Stimulated activated CD4-positive, alpha-beta T cell treated with anti-CD3 and anti-CD28 coated beads, Interleukin-2, amount 100 ng/mL, for 4 hours (primary cell): ENCODE measurements at places on chromosomes 2 and 18.

- no peak for DNase-seq
Observed at GRCh38 chr2:204280262-204280668, 265.0 kb upstream of the PARD3B start.

- no peak for DNase-seq
Observed at GRCh38 chr2:199430214-199430613, 27.5 kb downstream of the SATB2 start.

- no peak for DNase-seq
Observed at GRCh38 chr18:9285604-9286003, 49.0 kb upstream of the TWSG1 start.

DNA sequence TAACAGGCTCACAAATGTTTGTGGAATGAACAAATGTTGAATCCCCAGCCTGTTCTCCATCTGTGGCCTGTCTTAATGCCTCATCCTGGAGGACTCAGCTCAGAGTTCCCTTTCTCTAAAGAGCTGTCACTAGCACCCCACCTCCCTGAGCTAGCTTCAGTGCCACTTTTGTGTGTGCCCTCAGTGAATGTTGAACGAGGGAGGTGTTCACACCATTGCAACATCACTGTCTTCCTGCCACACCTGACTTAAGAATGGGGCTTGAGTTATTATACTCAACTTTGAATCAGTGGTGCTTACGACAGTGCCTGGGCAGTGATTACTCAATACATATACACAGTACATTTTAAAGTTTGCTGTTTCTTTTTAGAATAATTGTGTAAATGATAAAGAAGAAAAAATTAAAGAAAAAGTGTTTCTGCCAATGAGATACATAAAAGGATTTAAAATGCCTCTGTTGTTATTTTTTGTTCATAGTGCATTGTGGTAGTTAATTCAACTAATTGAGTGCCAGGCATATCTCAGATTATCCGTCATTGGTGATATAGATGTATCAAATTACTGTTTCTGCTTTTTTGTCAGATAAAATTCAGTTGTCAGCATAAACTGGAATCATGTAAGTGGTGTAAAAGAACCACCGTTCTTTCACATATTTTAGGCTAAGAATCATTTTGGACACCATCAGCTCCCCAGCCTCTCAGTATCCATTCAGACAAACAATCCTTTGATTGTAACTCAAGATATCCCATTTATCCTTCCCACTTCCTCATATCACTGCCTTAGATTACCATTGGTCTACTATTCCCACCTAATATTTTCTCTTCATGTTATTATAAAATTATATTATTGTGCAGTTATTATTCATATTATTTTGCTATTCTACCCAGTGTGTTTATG, 304.7 kb downstream of the PTPRM start:
- no peak for DNase-seq

DNA sequence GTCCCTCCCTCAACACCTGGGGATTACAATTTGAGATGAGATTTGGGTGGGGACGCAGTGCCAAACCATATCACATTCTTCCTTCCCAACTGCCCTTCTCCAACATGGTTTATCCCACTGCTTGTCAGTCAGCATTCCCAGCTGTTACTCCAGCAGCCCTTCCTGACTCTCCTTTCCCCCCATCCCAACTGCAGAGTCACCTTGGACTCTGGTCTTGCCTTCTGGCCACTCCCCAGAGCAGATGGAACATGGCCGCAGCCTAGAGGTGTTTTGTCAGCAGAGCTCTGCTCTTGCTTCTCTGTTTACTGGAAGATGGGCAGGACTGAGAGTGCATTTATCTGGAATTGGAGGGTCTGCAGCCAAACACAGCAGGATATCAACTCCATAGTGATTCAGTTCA, 51.2 kb upstream of the MEX3C start:
- no peak for DNase-seq

DNA sequence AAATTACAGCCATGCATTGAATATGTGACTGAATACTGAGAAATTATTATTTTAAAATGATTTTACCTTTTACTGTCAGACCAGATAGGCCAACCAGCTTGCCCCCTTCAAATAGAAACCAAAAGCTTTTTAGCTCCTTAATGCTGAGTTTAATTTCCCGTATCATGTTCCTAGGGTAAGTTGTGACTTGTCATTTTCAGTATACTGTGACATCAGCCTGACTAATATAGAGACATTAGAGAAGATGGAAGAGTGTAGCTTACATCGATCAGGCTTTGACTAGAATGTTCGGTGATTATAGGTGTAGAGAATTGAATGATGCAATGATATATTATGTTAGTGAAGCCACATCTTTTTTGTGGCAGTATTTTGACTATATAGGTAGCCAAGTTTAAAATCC, 50.6 kb upstream of the ZEB2 start:
- no peak for DNase-seq

GRCh38 chr18:78792094-78792493, 187.5 kb upstream of the SALL3 start:
- DNase-seq: no peak

- no peak for DNase-seq
Observed at GRCh38 chr2:83742117-83742782, 716.8 kb downstream of the SUCLG1 start.

DNA sequence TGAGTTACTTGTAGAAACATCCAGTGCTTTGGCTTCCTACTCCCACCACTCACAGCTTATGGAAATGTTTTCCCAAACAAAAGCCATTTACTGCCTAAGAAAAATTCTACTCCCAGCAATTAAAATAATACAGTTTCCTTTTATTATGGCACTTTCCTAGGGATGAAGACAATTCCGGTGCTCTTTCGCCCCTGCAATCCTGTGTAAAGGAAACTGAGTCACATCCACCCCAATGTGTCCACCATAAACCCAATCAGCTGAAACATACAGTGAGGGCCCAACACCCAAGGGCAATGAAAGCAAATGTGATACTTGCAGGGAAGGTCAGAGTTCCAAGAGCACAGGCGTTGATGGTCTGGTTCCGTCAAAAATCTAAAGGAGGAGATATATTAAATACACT, 62.0 kb upstream of the ST3GAL5 start:
- DNase-seq: no peak

DNA sequence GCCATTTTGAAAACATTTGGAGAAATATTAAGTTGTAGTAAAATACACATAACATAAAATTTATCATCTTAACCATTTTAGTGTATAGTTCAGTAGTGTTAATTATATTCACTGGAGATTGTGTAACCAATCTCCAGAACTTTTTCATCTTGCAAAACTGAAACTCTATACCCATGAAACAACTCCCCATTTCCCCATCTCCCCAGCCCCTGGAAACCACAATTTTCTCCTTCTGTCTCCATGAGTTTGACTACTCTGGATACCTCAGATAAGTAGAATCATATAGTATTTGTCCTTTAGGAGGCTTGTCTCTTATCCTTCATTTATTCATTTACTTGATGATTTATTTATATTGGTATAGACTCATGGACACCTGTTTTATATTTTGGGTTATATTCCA, 392.9 kb downstream of the SETBP1 start:
- DNase-seq: no peak

DNA sequence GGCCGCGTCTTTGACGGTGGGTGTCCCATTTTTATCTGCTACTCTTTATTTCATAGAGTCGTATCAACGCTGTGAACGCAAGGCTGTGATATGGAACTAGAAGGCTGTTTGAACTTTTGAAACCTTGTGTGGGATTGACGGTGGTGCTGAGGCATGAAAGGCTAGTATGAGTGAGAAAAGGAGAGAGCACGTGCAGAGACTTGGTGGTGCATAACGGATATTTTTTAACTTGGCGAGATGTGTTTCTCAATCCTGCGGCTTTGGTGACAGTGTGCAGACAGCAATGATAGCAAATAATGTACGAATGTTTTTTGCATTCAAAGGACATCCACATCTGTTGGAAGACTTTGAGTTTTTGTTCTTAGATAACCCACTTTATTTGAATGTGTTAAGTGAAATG, 6.2 kb downstream of the HES6 start:
- DNase-seq: no peak

GRCh38 chr2:218834685-218835084, 3.1 kb upstream of the PRKAG3 start:
- DNase-seq: no peak

- DNase-seq: peak; percentile 41
Observed at GRCh38 chr2:25558262-25558661, 115.1 kb downstream of the DTNB start.

DNA sequence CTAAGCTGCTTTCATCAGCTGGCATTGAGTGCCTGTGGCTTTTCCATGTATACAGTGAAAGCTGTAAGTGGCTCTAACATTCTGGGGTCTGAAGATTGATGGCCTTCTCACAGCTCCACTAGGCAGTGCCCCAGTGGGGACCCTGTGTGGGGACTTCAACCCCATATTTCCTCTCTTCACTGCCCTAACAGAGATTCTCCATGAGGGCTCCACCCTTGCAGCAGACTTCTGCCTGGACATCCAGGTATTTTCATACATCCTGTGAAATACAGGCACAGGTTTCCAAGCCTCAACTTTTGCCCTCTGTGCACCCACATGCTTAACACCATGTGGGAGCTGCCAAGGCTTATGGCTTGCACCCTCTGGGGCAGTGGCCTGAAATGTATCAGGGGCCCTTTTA, 188.2 kb upstream of the SYT4 start:
- no peak for DNase-seq

- no peak for DNase-seq
Observed at GRCh38 chr2:85648619-85649018, 19.4 kb downstream of the SFTPB start.

- DNase-seq: no peak
Observed at GRCh38 chr2:219056896-219057708, 3.6 kb downstream of the IHH start.

DNA sequence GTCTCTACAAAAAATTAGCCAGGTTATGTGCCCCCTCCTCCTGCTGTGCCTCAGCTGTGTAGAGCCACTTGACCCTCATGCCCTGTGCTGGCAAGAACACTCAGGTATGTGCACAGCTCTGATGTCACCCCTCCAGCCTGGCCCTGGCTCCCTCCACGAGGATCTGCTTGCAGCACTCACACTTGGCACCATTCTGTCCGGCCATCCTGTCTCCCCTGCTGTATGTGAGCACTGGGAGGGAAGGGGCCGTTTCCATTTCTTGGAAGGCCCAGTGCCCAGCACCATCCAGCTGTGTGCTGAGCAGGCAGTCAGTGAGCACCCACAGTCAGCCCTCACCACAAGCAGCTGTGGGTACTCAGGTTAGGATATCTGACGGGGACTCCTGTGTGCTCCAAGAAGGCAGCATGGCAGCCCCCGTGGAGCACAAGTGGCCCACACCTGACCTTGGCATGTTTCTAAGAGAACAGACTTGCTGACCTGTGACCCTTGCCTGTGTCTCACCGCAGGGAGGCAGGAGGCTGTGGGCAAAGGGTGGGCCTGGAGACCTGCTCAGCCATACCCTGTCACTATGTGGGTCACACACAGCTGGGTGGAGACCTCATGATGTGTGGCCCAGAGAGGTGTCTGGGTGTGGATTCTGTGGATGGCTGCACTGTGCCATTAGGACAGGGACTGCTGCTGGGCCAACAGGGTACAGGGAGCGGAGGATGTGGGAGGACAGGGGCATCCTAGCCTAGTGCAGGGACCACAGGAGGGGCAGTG, 31.5 kb downstream of the USP34 start:
- DNase-seq: no peak

DNA sequence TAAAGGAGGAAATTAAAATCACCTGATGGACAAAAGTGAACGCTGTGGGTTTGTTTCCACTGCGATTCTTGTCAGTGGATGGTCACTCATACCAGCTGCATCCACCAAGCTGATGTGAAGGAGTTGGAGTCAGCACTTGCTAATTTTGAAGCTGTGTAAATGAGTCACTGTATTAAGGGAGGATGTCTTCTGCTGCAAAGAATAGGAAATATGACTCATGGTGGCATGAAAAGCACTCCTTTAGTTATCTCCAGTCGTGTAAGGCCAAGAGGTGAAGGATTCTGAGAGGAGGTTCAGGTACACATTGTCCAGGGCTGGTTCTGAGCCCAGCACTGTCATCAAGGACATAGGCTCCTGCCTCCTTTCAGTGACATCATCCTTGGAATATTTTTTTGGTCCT, 71.7 kb upstream of the SKOR2 start:
- DNase-seq: no peak

GRCh38 chr2:70388128-70388527, 86.3 kb upstream of the FAM136A start:
- DNase-seq: no peak

GRCh38 chr18:38644875-38645641, 1079.5 kb upstream of the CELF4 start:
- no peak for DNase-seq

DNA sequence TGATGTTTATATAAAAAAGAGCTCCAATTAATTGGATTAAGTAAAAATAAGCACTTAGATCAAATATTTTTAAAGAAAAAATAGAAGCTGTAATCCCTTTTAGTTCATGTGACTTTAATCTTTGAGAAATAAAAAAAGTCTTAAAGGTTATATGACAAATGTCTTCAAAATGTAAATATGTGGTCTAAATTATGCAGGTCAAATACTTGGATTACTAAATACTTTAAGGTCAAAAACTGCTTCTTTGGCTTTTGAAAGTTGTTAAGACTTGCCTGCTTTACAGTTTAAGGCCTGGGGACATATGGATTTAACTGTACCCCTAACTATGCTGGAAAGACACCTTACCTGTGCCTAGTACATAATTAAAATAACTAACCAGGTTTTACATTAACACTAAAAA, 15.5 kb upstream of the PDK1 start:
- no peak for DNase-seq

GRCh38 chr2:196274387-196274809, 103.0 kb upstream of the STK17B start:
- no peak for DNase-seq

DNA sequence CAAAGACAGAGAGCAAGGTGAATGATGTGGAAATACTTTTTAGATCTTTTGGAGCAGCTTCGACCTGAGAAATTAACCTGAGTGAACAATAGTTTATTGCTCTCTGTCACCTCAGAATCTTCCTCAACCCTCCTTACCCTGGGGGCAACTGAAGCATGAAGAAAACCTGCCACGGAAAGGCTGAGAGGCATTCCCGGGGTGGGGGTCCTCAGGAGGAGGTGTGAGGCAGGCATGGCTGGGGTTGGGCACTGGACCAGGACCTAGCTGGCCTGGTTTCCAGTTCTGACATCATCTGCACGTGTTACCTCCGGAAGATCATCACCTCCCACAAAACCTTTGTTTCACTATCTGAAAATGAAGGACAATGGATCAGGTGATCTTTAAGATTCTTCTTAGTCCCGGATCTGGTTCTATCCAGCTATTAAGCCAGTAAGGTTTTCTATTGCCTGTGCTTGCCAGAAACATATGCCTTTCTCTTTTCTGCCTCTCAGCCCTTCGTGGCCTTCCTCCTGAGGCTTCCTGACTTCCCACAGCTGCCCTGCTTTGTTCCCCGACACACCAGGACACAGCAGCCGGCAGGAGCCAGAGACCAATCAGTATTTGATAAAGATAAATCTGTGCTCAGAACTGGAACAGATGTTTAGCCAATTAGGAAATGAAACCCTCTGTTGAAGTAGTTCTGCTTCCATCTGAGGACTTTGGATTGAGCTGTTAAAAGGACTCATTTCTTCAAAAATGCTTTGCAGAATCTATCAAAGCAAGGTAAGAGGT, 232.5 kb downstream of the TDRD15 start:
- no peak for DNase-seq

GRCh38 chr2:82796132-82796531, 1662.9 kb downstream of the SUCLG1 start:
- no peak for DNase-seq
